ENCODE measurements at places on chromosomes 12 and 14.

- DNase-seq, result peak; percentile 22
These were observed 49.4 kb downstream of the SLC8A3 start for GRCh38 chr14:70139384-70139783.

DNA sequence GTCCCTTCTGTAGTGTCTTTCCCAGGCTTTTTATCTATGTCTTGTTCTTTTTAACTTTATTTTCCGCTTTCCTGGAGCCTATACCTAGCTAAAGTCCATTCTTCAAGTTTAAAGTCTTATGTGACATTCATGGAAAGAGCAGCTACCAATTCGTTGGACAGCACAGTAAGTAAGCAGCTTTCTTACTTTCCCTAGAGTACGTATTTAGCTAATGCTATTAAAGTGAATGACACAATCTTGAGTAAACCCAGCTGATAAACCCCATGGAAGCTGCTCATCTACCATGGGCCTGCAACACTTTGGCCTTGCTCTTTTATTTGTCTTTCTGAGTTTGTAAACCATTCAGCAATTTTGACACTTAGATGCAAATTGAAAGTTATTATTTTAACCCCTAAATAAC, 30.0 kb downstream of the ALX1 start:
- no peak for DNase-seq

DNA sequence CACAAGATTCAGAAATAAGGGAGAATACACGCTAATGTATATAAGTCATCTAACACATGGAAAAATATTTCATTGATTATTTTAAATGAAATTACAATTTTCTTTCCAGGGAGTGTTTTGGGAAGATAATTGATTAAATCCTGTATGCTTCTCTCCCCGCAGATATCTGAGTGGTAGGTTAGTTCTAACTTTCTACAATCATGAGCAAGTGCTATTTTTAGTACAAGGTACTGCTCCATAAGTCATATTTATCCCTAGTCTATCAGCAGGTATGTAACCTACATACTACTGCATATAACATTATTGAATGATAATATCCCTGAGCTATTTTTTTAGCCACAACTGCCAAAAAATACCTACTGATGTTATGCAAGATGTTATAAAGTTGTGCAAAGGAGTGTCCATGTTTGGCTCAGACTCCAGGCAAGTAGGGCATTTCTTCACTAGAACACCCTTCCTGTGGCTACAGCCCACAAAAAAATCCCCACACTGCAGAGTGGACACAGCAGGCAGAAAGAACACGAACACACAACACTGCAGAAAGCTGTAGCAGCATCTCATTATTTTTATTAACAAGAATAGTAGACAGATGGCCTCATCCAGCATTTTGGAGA, 87.0 kb downstream of the SEC23A start:
- DNase-seq, result no peak

DNA sequence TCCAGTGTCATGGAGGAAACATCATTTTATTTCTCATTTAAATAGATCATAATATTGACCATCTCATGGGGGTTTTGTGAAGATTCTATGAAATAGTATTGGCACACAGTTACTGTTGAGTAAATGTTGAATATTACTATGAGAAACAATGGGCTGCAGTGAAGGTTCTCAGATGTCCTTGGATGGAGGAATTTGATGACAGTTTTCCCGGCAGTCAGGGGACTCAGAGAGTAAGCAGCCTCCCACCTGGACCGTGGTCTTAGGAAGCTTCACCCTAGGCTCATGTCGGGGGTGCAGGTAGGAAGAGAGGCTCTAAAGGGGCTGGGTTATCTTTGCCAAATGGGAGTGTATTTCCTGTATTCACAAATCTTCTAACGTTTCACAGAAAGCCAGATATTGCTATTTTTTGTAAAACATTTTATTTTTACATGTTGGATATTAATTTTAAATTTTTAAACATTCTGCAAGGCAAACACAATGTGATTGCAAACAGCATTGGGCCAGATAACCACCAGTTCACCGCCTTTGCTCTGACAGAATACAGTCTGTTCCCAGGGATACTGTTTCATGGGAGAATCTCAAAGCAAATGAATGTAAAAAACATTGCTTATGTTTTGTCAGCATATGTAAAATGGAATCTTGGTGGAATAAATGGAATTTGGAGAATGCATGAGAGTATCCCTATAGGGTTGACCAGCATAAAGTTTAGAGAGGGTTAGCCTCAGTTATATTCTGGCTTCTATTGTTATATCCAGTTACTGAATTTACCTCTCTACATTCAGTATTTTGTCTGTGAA, 380.8 kb upstream of the TMEM132C start:
- DNase-seq, result no peak

GRCh38 chr12:128876559-128876958, 23.3 kb downstream of the GLT1D1 start:
- DNase-seq, result no peak

DNA sequence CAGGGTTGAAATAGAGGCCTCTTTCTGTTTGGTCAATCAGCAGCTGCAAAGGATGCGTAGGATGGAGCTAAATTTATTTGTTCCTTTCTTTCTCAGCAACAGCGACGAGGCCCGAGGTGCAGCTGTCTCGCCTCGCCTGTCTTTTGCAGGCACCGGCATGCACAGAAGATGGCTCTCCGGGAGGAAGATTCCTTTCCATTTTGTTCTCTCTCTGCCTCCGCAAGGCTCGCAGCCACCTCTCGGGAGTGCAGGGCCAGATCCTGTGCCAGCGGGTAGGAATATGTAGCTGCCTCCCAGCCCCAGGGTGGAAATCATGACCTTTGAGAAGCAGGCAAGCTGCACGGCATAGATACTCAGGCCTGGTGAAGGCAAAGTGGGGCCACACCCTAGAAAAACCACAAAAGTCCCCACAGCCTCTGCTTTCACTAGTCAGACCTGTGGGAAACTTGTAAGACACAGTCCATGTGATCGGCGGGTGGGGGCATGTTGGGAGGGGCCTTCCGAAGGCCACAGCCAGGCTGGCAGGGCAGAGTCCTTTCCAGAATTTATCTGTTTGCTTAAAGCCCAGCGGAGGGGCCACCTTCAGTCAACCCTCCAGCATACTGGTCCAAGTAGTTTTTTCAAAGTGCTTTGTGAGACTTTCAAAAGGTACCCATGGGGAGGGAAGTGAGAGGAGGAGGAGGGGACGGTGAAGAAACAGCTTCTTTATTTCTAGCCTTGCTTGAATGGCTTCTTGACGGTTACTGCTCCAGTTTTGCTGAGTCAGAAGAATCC, at the start of gene MAP1LC3B2:
MAP1LC3B2 (plus strand) TSS at position 220 of the 774 bp plus-strand sequence. CDS start 16,562 bp downstream, outside the sequence.
- DNase-seq, result peak; percentile 79

DNA sequence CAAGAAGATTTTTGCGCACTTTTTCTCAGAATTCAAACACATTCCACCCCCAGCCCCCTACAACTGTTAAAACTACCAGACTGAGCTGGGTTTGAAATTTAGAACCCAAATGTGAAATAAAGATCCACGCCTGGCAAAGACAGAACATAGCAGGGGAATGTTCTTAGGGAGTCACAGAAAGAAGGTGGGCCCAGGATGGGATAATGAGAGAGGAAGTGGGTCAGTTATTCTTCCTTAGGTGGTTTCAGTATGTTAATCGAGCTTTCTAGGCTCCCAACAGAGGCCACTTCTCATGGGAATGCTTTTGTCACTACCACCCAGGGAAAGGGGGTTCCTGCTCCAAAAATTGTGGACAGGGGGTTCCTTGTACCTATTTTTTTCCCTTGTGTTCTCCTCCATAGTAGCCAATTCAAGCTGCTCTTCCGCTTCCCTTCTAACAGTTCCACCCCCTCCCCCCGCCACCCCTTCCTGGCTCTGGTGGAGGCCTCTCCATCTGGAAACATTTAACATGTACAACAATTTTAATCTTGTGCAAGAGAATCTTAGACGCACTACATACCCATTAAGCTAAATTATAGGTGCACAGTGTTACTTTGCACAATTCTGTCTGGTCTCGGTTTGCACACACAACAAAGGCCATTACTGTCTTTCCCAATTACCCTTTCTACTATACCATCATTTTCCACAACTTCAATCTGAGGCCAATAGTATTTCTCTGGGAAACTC, 218.1 kb downstream of the MON2 start:
- DNase-seq, result no peak

GRCh38 chr14:90785471-90785870, 30.8 kb downstream of the TTC7B start:
- DNase-seq, result no peak

GRCh38 chr14:55802986-55803872, 223.2 kb downstream of the KTN1 start:
- no peak for DNase-seq

DNA sequence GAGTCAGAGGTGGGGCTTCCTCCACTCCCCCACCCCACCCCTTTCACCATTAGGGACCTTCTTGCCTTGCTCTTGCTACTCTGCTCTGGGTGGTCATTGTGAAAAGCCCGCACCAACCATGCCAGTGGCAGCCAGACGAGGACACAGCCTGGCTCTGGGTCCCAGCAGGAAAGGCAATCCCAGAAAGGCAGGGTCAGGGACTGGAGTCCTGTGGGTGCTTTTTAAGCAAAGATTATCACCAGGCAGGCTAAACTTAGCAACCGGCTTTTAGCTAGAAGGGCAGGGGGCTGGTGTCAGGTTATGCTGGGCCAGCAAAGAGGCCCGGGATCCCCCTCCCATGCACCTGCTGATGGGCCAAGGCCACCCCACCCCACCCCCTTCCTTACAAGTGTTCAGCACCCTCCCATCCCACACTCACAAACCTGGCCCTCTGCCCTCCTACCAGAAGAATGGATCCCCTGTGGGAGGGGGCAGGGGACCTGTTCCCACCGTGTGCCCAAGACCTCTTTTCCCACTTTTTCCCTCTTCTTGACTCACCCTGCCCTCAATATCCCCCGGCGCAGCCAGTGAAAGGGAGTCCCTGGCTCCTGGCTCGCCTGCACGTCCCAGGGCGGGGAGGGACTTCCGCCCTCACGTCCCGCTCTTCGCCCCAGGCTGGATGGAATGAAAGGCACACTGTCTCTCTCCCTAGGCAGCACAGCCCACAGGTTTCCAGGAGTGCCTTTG, 1.2 kb upstream of the GAPDH start:
- peak; percentile 71 for DNase-seq

DNA sequence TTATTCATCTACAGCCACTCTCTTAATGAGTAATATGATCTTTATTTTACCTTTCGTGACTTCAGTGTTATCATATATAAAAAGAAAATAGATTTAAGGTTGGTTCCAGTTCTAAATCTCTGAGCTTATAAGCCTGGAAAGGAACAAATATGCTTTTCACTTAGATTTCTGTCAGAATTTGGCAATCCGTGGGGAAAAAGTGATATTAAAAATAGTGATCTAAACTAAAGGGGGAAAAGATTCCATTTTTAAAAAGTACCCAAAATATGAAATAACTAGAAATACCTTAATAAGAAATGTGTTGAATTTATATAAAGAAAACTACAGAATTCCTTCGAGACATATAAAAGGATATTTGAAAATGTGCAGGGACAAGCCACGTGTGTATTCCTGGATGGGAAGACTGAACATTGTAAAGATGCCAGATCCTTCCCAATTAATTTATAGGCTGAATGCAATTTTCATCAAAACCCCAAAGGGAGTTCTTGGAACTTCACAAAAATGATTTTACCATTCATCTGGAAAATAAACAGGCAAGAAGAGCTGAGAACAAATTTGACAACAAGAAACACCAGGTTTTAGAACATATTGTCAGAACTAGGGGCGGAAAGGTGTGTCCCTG, 142.5 kb downstream of the EFCAB11 start:
- no peak for DNase-seq

DNA sequence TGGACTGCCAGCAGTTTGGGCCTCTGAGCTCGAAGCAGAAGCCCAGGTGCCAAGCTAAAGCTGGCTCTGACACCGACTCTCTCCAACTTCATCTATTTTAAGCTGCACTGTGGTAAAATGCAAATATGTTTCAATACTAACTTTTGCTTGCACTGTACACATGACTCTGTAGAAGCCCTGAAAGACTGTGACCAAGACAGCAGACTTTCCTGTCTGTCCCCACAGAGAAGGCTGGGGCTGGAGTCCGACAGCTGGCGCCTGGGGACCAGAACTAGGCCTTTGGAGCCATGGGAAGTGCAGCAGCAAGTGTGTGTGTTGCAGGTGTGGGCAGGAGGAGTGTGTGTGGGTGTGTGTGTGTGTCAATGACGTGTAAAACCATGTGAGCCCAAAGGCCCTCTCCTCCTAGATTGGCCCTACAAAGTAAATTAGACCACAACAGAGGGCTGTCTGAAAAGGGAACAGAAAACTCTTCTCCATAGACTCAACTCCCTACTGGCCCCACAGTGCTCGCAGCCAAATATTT, 16.4 kb upstream of the RAB35 start:
- DNase-seq, result peak; percentile 81

DNA sequence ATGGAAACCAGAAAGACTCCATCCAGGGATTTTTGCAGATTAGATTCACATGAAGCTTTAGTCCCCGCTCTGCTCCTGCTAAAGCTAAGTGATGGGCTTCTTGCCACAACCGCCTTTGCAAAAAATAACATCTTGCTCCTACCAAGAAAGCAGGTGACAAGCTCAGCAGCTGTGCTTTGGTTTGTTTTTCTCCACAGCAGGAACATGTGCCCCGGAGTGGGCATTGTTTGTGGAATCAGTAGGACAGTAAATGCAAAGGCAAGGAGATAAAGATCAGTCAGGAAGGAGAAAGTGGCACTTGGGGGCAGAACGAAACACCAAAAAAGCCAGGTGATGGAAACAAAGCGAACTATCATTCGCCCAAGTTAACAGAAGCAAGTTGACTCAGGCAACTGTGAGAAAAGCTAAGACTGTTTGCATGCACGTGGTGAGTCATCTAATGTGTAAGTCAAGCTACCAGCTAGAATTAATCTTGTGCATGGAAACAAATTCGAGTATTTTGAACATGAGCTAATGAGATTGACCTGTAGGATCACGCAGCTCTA, 165.5 kb upstream of the PLXNC1 start:
- no peak for DNase-seq

- DNase-seq, result no peak
These were observed 26.7 kb downstream of the TOGARAM1 start for GRCh38 chr14:44988694-44989093.

GRCh38 chr12:110246636-110247339, 34.3 kb upstream of the ATP2A2 start:
- no peak for DNase-seq

DNA sequence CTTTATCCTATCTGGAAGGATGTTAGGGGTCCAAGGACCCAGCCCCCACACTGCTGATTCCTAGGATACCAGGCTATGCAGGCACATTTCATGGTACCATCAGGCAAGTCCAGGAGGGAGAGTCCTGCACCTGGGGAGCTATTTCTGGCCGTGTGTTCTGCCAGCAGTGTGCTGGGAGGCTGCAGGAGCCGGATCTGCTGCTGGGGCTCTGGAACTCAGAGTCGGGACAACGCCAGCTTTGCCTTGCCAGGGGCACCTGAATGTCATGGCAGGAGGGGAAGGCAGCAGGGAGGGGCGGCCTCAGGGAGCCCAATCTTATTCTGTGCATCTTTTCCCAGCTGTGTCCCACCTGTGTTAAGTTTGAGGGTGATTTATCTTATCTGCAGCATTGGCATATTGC, 17.8 kb downstream of the SRRM4 start:
- no peak for DNase-seq

- no peak for DNase-seq
These were observed 858 bp upstream of the FRMD6 start for GRCh38 chr14:51650716-51651387.

DNA sequence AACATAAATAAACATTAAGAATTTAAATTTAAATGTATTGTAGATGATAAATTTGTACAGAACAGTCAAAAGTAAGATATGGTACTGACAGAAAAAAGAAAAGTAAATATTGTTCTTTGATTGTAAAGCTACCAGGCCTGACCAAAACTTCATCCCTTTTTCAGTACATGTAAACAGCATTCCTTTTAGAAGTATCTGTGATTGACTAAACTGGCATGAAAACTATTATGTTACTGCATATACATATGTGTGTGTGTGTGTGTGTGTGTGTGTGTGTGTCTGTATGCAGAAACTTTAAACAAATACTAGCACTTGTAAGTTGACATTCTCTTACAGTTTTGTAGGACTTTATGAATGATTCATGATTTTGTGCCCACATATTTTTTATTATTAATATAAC, 270.9 kb downstream of the C12orf50 start:
- DNase-seq, result no peak
